ELF-1 (cell line): ENCODE measurements at places on chromosomes 13 and 19.

GRCh38 chr19:8569066-8569771, 8.0 kb downstream of the MYO1F start:
- no peak for DNase-seq

DNA sequence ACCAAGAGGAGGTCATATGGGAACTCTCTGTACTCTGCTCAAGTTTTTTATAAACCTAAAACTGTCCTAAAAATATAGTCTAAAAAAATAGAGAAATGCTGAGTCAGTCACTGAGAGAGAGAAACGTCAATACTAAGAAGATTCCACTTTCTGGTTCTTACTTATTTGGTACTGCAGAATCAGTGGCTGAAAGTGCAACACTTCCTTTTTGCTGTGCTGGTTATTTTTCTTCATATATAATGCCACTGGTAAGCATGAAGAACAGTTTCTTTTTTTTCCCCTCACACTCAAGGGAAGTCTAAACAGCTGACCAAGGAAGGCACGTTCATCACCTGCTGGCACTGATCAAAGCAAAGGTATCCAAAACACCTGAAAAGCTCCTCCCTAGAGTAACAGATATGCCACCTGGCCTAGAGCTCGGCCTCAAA, 44.3 kb upstream of the N4BP2L1 start:
- no peak for DNase-seq

DNA sequence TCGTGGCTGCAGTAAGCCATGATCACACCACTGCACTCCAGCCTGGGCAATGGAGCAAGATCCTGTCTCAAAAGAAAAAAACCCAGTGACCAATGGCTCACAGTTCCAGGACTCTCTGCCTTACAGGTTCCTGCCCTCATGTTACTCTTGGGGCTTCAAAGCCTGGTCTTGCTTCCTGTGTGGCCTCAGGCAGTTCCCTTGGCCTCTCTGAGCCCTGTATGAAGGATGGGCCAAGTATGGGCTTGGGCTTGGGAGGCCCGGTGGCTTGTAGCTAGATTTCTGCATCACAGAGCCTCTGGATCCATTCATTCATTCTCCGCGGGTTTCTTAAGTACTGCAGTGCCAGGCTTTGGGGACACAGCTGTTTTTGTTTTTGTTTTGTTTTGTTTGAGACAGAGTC, 780 bp upstream of the TSPAN16 start:
- no peak for DNase-seq

- no peak for DNase-seq
Observed at GRCh38 chr19:31277516-31277915, 71.7 kb downstream of the TSHZ3 start.

- DNase-seq: no peak
Observed at GRCh38 chr13:51625555-51626345, 41.5 kb downstream of the WDFY2 start.

GRCh38 chr19:52286256-52286655, 10.7 kb upstream of the ZNF480 start:
- no peak for DNase-seq

DNA sequence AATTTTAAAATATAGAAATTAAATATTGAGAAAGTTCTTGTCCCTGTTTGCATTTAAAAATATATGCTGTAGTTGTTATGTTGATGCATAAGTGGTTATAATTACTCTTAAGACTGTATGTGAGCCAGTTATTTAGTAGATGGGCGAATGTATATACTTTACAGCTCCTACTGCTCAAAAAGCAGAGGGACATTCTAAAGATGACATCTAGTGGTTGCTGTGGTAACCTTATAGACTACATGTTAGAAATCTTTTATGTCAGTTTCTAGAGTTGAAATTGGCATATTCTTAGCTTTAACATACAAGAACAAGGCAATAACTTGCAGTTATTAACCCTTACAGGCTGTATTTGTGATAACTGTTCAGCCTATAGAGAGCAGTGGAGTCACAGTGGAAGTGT, 160.5 kb downstream of the OLFM4 start:
- DNase-seq: no peak

DNA sequence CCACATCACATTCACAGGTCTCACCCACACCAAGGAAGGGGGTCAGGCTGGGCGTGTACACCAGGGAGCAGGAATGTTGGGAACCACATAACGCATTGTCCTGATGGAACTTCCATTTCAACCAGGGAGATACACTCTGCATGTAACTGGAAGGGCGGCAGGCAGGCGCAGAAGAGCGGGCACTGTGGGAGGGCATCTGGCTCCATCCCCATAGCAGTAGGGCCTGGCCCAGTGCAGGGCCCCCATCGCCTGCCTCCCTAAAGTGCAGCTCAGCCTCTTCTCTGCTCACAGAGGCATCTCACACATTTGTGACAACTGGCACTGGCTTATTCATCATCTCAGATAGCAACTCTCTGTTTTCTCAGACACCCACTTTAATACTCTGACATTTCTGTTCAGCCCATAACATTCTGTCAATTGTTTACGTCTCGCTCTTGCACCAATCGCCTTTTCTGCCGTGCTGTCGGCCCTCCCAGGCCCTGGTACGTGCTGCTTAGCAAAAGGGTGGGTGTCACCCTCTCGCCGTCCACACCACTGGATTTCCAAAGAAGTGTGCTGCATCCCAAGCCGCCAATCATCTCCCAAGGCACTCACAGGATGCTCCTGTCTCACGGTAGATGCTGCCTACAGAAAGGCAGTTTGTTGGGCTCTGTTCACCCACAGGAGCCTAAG, 353.3 kb upstream of the ZNF507 start:
- no peak for DNase-seq

DNA sequence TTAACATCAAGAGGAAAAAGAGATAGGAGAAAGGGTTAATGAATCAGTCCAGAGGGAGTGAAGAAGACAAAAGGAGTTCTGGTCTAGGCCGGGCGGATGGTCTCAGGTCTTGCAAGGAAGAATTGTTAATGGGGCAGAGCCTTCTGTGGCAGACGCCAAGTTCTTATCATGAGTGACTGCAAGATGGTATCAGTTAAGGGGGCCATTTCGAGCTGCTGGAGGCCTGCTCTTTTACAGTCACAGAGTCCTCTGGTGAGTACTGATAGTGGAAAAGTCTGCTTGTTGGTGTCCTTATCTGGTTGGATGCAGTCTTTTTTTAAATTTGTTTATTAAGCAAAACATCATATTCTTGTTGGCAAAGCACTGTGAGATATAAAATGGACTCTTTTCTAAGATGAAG, 590.9 kb upstream of the SGCG start:
- DNase-seq: peak; percentile 49

- no peak for DNase-seq
Observed at GRCh38 chr19:44341794-44342193, 14.7 kb downstream of the ZNF112 start.

DNA sequence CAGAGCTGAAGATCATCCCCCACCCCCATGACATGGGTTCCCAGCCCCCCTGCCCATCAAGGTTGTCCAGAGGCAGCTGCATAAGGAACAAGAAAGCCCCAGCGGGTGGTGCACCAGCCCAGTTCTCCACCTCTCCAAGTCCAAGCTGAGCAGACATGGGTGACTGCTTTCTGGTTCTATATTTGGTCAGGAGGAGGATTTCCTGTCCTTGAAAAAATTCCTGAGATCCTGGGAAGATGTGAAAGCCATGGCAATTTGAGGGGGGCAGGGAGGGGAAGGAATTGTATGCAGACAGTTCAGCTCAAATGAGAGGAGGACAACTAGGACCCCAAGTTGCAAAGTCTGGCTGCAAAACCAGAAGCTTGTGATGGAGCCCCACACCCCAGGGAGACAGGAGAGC, 55.4 kb upstream of the ADGRE5 start:
- DNase-seq: no peak

DNA sequence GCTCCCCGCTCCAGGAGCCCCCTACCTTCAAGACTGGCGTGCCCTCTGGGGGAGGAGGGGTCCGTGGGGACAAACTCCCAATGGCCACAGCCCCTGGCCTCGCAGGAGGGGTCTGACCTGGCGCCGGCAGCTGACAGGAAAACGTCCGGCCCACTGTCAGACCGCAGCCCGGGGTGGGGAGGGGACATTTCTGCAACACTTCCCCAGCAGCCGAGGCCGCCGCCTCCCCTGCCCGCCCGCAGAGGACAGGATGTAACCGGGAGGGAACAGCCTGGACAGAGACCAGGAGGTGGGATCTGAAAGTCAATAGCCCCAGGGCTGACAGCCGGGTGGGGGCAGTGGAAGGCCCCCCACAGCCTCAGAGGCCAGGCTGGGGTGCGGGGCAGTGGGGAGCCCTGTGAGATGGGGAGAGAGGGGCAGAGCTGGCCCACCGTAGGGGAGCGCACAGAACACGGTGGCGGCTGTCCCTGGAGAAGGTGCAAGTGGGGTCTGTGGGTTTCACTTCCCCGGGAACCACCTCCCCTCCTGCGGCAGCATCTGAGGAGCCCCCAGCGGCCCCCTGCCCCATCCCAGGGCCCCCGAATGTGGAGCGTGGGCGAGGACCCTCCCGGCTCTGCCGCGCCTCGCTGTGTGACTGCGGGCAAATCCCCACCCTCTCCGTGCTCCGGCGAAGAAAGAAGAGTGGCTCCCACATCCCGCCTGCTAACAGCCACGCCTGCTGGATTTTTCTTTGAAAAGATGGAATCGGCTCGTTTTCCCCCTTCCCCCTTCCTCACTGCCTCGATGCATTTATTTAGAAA, at the start of gene PEAK3:
TSS of gene PEAK3 (minus strand) at position 114 of the 800 bp plus-strand sequence. CDS start 1,244 bp downstream, outside the sequence.
- DNase-seq: peak; percentile 67

- DNase-seq: no peak
Observed at GRCh38 chr13:66530158-66530557, 700.0 kb downstream of the PCDH9 start.

DNA sequence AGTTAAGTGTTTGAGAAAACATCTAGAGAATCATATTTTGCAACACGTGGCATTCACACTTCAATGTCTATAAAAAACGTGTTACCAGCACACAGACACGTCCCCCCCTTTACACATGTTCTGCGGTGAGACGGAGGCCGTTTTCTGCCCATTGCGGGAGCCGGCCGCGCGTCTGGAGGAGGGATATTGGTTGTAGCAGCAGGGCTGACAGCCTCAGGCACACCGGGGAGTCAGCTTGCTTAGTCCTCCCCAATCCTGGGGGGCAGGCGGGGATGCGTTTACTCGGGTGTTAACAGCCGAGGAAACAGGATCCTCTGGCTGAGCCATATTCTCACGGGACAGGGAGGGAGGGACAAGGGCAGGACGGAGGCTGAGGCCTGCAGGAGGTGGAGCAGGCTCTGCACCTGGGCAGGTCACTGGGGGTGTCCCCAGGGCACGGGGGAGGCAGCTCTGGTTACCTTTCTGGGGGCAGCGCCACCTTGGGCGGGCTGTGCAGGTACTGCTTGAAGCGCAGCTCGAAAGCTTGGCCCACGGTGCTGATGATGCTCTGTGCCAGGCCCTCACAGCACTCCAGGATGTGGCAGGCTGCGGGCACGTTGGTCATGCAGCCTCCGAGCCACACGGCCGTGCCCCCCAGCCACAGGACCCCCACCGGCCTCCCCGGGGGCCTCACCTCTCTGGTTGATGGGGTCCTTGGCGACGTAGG, 25.0 kb downstream of the SHC2 start:
- DNase-seq: no peak
